Endodermal cell (in vitro differentiated cells): ENCODE measurements at places on chromosomes 12 and 14. TPM values are rescaled to one million over a fixed set of nuclear protein-coding genes. Genes with fewer than 3 reads are reported as not detected.
A peak's percentile ranks its signal among the peaks of the same experiment; 100 is the strongest.

- no peak for DNase-seq
Observed at GRCh38 chr14:48723841-48724495, 862.2 kb downstream of the RPS29 start.

DNA sequence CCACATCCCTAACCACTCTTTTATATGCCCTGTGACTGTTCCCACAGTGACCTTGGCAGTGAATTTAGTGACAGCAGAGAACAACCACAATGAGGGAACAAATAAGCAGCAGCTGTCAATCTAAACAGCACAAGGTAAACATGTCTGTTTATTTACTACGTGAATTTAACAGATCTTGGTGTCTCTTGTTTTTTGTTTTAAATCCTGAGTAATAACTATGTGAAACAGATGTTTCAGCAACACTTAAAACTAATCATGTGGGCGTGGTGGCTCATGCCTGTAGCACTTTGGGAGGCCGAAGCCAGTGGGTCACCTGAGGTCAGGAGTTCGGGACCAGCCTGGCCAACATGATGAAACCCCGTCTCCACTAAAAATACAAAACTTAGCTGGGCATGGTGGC lies 17.0 kb upstream of the CFAP54 start:
- DNase-seq = no peak

DNA sequence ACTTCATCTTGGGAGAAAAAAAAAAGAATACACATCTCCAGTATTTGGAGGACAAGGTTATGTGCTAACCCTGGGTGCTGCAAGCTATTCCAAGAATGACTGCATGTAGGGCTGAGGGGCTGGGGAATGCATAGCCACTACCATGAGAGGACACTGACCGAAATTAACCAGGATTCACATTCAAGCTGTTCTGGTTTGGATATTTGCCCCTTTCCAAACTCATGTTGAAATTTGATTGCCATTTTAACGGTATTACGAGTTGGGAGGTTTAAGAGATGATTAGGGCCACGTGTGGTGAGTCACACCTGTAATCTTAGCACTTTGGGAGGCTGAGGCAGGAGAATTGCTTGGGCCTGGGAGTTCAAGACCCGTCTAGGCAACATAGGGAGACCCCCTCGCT lies 18.5 kb upstream of the MARK3 start:
- no peak for DNase-seq

DNA sequence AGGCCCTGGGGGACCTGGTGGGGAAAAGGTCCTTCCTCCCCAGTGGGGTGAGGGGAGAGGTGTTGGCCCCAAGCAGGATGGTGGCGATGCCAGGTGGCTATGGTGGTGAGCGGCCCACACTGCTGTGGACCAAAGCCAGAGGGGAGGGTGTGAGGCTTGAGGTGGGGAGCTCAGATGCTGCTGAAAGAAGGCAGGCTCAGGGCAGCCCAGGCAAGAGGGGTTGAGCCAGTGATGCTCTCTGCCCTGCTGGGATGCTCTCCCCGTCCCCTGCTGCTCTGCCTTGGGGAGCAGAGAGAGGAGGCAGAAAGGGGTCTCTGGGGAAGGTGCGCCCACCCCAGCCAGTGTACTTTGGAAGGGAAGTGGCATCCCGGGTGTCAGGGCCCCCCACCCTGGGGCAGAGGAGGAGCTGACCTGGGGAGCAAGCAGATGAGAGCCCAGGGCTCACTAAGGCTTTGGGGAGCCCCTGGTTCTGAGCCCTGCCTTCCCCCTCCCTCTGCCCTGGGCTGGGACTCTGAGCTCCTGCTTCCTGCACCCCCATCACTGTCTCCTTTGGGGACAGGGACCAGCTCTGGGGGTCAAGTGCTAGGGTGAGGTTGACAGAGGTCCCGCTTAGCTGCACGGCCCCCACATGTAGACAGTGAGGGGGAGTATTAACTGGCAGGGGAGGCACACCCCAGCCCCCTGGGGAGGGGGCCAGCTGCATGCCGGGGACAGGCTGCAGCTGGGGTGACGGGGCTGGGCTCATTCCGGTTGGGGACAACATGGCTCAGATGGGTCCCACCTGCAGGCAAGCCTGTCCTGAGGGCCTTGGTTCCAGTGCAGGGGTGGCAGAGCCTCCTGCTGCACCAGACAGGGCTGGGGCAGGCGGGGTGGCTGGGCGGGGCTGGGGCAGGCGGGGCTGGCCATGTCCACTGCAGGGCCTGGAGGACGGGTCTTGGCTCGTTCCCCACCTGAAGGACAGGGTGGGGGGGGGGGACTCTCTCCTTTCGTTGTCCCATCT lies 124.4 kb downstream of the KIF26A start:
- no peak for DNase-seq

- DNase-seq = no peak
Observed at GRCh38 chr14:21041676-21042433, at the start of gene RNASE7. TSS of gene RNASE7 (plus strand) at chr14:21042362. CDS start at chr14:21042993, 631 bp downstream.

GRCh38 chr12:78571953-78572352 lies 292.6 kb upstream of the SYT1 start:
- DNase-seq = peak; percentile 83

DNA sequence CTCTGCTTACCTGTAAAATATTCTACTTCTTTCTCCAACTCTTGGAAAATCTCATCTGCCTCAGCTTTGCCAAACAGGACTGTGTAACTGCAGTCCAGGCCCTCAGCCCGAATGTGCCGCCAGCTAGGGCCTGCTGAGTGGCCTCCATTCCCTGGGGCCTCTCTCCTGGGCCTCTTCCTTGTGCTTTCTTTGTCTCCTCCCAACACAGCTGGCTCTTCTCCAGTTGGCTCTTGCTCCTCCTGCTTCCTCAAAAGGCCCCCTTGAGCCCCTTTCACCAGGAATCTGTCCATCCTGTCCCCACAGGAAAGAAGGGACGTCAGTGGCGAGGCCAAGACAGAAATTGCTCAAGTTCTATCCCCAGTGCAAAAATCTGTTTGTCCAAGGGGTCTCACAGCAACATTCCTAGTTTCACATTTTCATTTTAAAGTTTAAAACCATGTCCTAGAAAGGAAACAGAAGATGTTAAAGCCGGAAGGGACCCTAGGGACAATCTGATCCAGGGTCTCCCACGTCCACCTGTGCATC lies 713 bp downstream of the ALKBH2 start:
- peak; percentile 38 for DNase-seq

DNA sequence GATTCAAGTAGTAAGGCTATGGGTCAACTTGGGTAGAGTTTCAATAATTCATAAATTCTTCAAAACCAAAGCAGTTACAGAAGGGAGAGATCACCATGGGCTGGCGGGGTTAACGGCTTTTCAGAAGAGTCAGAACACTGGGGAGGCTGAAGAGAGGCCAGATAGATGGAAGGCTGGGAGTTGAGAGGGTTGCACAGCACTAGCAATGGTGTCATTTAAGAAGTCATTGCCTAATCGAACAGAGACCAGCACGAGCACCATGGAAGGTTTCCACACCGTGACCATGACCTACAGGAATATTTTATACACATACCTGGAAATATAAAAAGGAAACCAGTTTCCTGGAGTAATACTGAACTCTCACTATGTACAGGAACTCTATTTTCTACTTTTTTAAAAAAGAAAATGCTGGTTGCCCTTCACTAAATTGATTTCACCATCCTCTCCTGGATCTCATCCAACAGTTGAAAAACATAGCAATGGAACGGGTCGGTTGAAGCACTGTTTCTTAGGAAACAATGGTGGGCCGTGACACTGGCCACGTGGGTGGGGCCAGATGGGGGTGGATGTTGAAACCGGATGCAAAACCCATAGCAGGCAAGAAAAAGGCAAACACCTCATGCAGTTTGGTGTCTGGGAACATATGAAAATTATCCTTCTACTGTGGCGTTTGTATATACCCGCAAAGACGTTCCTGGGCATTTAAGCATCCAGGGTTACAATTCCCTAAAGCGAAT lies 38.0 kb upstream of the RIN3 start:
- no peak for DNase-seq

GRCh38 chr14:33347796-33348195 lies 409.1 kb downstream of the NPAS3 start:
- DNase-seq = no peak

DNA sequence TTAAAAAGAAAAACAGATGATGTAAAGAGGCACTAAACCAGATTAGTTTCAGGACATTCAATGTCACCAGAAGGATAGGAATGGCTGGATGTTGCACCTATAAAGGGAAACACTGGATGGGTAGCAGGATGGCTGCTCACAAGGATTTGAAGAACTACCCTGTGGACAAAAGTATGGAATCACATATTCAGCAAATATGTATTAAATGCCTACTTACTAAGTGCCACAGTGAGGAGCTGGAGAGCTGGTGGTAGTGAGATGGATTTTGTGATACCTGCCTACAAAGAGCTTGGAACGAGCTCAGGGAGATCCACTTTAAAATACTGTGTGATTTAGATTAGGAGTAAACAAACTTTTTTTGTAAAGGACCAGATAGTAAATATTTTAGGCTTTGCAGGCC lies 316.2 kb downstream of the PAWR start:
- no peak for DNase-seq

GRCh38 chr12:110698171-110698902 lies 9.4 kb upstream of the HVCN1 start:
- DNase-seq = peak; percentile 97

- no peak for DNase-seq
Observed at GRCh38 chr14:94079891-94080620, 946 bp downstream of the DDX24 start.

DNA sequence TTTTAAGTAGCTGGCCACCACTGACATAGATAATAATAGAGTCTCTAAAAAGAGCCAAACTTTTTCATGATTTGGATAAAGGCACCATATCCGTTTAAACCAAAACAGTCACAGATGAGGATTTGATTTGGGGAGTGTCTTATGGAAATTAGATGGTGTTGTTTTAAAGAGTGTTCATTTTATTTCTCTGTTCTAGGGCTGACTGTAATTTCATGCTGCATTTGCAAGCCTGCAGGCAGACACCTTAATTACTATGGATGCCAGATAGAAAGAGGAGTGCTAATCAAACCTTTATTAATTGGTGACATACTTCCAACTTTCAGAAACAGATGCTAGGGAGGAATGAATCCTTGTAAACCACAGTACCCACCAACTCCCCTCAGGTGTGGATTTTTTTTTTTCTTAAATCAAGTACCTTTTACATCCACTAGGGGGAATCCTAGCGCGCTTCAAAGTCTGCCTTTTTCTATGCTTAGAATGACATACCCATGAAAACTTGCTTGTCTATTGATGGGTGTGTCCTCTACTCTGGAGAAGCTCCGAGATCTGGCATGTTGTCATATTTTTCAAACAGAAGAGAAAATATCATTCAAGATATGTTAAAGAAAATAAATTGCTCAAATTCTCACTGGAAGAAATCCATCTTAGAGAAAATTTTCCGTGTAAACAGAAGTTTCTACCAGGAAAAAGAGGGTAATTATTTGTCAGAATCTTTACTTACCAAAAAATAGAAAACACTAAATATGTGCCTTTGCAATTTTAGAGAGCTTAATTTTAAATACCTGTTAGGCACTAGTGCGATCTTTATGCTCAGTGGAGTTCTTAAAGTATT lies 14.2 kb upstream of the PLXNC1 start:
- peak; percentile 58 for DNase-seq

DNA sequence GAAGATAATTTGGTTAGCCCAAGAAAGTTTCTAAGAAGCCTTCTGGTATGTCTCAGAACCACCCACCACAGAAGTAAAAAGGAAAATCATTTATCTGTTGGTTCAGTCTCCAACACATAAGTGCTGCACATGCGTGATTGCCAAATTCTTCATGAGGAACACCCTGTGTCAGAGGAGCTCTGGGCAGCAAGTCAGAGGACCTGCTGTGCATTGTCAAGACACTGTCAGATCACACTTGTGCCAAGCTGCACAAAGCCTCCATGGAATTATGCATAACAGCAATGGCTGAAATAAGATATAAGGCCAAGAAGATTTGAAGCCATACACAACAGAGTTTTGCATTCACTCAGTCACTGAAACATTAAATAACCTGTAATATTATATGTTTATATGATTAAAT lies 1304.7 kb upstream of the FLRT2 start:
- no peak for DNase-seq

DNA sequence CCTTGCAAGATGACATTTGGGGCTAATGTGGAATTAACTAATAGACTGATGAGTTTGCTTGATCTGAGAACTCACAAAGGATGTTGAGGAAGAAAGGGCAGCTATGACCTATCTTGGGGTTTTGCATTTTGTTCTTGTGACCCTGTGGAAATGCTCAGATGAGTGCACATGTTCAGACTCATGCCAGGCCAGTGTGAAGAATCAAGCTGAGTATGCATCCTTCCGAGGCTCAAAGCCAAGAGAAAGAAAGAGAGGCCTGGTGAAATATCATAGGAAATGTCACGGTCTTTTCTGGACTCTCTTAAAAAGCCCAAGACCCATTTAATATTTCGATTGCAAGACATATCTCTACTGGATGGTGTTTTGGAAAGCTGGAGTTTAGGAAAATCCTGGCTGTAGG lies 96.3 kb downstream of the CACNA1C start:
- DNase-seq = no peak

GRCh38 chr14:81509838-81510452 lies 23.7 kb downstream of the SEL1L start:
- DNase-seq = no peak

GRCh38 chr12:8698132-8698851 lies 501 bp downstream of the RIMKLB start:
- DNase-seq = peak; percentile 91

DNA sequence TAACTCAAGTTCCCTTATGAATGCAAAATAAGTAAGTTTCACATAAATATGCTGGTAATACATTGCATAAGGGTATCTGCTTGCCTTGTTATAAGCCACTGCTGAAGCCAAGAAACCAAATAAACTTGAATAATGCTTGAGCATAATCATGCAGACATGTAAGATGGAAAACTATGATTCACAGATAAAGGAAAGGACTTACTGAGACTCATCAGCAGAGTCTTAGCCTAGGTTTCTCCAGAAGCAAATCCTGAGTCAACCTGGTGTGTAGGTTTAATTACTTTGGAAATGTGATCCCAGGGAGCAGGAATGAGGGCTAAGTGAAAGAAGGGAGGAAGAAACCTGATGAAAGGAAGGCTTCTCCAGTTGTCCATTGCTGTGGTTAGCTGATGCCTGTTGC lies 107.7 kb upstream of the BTG1 start:
- no peak for DNase-seq

DNA sequence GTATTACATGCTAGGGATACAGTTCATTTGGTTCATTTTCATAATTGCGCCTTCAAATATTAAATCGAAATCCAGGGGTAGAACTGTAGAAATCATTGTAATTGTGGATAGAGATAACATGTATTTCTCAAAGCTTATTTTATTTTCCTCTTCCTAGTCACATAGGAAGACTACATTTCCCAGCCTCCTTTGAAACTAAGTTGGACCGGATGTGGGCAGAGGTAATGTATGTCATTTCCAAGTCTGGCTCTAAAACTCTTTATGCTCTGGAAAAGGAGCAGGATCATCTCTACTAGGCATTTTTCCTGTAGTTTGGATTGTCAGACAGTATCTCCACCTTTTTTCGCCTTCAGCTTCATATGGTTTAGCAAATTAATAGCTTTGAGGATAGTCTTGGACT lies 70.1 kb upstream of the CRY1 start:
- DNase-seq = no peak

- no peak for DNase-seq
Observed at GRCh38 chr12:94980577-94980976, 22.9 kb downstream of the NDUFA12 start.

- DNase-seq = no peak
Observed at GRCh38 chr14:104603711-104604401, 716 bp downstream of the TMEM179 start.

Gene TAS2R50
- total RNA-seq = 2.1 and 5.0 TPM in 2 replicates

Gene KRT75
- not detected in 2 replicates for total RNA-seq

Gene B3GNT4
- 0.74 to 11.5 TPM (median 1.8 TPM) in 3 replicates for total RNA-seq

Gene ARMH4
- total RNA-seq = 30.7 and 33.0 TPM in 2 replicates

Gene JAG2
- 6.4 and 6.8 TPM in 2 replicates for total RNA-seq

Gene LMNTD1
- total RNA-seq = 53.2 and 54.7 TPM in 2 replicates

Gene KLRC1
- total RNA-seq = not detected in 2 replicates

Gene MFAP5
- total RNA-seq = not detected in 3 replicates

Gene PRPH
- 0.25 and 0.51 TPM in 2 replicates for total RNA-seq

Gene WNT1
- total RNA-seq = not detected in 2 replicates
